ENCODE measurements at places on chromosomes 12 and 14.

DNA sequence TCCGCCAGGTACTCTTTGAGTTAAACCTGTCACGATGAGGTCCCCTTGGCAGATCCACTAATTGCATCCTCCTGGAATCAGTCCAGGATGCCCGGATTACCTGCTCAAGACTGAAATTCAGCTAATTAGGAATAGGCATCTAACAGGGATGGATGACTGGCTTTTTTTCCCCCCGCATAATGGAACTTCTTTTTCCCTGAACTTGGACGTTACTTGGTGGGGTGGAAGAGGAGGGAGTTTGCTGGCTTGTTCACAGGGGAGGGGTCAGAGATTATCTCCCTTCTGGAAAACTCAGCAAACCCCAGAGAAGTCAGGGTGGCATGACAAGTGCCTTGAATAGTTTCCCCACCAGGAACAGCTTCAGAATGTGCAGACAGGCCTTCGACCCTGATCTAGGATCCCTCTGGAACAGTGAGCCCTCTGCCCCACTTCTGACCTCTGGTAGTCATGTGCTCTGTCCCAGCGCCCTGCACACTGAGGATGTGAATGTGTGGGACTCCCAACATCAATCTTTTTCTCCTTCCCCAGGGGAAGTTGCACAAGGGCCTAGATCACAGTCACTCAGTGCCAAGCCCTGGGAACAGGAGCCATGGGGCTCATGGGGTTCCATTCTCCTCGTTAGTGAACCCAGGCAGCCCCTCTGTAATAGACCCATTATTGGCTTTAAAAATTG is 142.5 kb downstream of the SMOC1 start:
- no peak for DNase-seq

DNA sequence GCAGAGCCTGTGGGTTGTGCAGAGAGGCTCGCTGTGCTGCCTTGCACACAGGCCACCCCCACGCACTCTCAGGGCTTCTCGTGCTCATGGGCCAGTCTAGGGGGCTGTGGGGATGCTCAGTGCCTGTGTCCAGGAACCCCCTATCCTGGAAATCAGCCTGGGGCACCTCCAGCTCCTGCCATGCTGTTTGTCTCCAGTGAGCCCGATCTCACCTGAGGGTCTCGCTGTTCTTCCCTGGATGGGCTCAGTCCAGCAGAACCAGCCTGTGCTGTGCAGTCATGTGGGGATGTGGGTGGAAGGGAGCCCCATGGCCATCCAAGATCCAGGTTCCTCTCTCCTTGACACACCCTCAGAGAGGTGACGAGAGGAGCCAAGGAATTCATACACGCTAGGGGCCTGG is 26.7 kb downstream of the SERPINA1 start:
- no peak for DNase-seq

- DNase-seq = peak; percentile 42
Measured at GRCh38 chr14:24436355-24437019, 6.1 kb downstream of the SDR39U1 start.

GRCh38 chr12:91271185-91271584 is 88.6 kb upstream of the DCN start:
- no peak for DNase-seq

GRCh38 chr12:10130042-10130441 is at the start of gene CLEC7A:
CLEC7A (minus strand) TSS chr12:10130199; CDS start chr12:10130082, 117 bp downstream.
- no peak for DNase-seq

GRCh38 chr12:69822201-69822860 is 2.7 kb upstream of the MYRFL start:
- no peak for DNase-seq

GRCh38 chr12:81085832-81086231 is 8.0 kb downstream of the ACSS3 start:
- DNase-seq = no peak

GRCh38 chr12:104788840-104789271 is 169.2 kb downstream of the SLC41A2 start:
- no peak for DNase-seq

DNA sequence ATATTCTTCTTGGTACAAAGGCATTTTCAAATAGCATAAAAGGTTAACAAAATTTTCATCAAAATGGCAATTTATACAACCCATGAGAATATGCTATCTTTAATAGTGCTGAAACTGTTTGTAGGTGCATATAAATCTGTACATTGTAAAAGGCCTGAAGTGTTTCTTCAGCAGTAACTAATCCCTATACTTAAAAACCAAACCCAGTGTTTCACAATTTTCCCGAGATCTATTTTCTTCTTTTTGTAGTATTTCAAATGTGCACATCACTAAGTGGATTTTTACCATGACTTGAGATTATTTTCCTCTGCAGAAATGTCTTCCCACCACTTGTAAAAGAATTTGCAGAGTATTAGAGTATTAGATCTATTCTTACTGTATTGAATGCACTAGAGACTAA is 76.5 kb downstream of the FERMT2 start:
- DNase-seq = no peak

- no peak for DNase-seq
Measured at GRCh38 chr12:17084831-17085230, 478.9 kb upstream of the LMO3 start.

- no peak for DNase-seq
Measured at GRCh38 chr12:123453165-123453564, 4.8 kb upstream of the SNRNP35 start.

DNA sequence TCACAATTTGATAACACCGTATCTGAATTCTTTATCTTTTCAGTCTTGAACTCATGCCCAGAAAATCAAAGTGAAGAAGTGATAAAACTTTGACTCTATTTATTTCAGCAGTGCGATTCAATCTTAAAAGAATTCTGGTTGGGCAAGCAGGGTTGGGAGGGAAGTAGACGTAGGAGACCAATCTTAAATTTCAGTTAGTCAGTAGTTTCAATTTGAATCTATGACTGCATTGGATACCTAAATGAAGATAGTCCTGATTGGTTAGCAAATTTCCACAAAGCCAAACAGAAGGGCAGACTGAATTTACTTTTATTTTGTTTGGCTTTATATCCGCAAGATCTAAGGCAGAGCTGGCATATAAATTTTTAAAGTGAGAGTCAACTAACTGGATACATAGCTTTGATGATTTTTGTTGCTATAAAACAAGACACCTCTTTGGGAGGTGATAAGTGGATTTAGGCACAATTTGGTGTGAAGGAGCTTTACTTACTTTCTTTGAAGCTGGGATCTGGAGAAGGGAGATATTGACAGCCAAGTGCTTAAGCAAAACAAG is 2.6 kb downstream of the ACSS3 start:
- DNase-seq = no peak

DNA sequence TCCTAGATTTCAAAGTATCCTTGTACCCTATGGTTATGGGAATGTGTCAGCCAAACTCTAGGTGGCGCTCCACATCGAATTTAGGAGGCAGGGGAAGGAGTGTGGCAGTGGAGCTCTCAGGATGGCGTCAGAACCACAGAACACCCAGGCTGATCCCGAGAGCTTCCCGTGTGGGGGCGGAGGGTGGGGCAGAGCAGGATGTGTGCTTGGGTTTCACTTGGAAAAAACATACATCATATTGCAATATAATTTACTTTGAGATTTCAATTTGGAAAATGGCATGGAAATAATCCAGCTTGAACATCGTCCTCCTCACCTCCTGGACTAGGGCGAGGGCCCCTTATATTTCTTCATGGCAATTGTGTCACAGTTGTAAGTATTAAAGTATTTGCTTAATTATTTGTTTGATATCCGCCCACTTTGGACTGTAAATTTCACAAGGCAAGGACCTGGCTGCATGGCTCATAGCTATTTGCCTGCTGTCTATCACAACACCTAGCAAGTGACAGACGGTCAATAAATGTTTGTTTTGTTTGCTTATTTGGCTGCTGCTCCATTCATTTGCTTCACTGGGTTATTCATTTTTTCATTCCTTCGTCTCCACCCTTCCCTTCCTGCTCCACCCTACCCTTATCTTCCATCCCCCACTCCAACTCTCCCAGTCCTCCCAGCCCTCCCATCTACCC is 221.5 kb upstream of the HMGA2 start:
- peak; percentile 69 for DNase-seq

- DNase-seq = no peak
Measured at GRCh38 chr14:64701660-64702059, 2.6 kb upstream of the PLEKHG3 start.

DNA sequence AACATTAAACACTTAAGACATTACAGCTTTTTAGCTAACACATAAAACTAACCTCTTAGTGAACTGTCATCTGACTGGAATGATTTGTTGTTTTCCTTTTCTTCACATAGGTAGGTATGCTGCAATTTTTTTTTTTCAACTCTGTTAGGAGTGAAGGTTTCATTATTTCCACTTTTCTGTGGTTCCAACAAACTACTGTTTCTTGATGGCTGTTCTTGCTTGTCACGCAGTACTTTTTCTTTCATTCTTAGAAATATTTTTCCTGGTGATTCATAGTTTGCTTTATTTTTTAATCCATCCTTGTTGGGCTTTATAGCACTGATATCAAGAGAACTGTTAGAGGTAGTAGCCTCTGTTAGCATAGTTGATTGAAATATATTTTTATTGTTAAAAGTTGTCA is 6.3 kb downstream of the MIS18BP1 start:
- no peak for DNase-seq

DNA sequence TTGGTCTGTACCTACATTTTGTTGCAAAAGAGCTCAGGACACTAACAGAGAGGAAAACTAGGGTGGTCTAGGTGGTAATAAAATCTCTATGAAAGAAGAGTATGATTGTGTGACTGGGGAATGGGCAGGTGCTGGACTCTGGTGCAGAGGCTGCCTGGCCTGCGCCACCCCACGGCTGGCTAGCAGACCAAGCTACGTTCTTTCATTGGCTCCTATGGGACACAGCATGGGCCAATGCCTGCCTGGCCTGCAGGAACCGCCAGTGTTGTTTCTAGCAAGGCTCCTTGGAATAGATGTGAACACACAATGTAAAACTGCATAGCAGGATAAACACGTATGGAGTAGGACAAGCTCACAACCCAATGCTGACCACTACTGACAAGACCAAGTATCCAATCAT is 51.7 kb upstream of the CORO1C start:
- DNase-seq = no peak

- DNase-seq = no peak
Measured at GRCh38 chr12:99390707-99391106, 256.8 kb upstream of the GARIN6 start.
